Kidney (tissue), 22 donors: ENCODE measurements at places on chromosomes 4 and X. TPM values are rescaled to one million over a fixed set of nuclear protein-coding genes. Genes with fewer than 3 reads are reported as not detected.

GRCh38 chr4:184433258-184433892, 41.0 kb downstream of the IRF2 start:
- DNase-seq: no peak

Gene ADH7
- total RNA-seq: not detected

Gene ADH1C
- 9.3 TPM for total RNA-seq

Gene MAP9
- 20.1 TPM for total RNA-seq

GRCh38 chrX:112841114-112841819, 636 bp upstream of the AMOT start:
- peak; percentile 94 for DNase-seq

GRCh38 chrX:28398342-28398741, 188.9 kb upstream of the IL1RAPL1 start:
- DNase-seq: no peak

Gene PAGE5
- not detected for total RNA-seq

DNA sequence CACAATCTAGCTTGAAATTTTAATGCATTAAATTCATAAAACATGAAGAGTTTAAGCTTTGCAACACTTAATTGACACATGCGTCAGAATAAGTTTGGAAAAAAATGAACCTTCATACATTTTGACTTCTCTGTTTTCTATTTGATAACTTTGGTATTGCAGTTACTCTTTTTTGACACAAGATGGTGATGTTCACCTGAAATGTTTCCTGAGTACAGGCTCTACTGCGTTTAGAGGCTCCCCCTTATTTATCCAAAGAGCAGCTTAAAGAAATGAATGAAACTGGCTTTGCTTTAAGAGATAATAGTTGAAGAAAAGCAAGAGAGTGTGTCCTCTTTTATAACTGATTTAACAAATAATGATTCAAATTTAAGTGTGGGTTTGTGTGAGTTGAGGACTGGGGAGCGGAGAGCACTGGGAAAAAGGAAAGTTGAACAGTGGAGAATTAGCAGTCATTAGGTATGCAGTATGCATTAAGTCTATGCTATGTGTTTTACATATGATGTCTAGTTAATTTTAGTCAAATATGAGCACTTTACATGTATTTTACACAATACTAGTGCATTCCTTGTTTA, 180.6 kb upstream of the NUDT6 start:
- DNase-seq: no peak
